DMS153 (cell line): ENCODE measurements at places on chromosomes 7 and 10.
A peak's percentile ranks its signal among the peaks of the same experiment; 100 is the strongest.

DNA sequence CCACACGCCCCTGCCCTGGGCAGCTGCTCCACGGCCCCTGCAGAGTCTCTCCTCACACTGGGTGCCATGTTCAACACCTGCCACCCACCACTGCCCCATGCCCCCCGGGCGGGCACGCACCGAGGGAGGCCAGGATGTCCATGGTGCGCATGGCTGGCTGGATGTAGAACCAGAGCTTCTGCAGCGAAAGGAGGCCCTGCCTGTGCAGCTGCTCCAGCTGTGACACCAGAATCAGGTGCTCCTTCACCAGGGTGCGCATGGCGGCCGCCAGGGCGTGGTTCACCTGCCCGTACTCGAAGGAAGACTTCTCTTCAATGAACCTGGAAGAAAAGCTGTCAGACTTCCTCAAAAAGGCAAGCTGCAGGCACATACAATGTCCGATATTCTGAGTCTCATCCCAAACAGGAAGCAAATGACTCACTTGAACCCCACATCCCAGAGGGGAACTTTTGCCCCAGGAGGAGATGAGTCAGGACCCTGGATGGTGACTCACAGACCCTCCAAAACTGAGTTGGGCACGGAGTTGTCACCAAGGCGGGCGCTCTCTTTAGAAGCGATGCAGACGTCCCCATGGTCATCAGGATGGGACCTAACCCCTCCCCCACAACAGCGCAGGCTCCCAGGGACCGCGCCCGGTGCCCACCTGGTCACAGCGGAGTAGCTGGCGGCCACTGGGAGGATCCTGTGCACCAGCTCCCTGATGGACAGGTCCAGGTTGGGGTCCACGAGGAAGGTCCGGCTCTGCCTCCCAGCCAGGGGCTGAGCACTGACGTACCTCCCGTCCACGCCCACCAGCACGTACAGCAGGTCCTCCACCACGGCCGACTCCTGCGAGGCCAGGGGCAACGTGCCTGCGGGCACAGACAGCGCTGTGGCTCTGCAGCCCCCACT is 15.5 kb downstream of the TUBGCP2 start:
- DNase-seq = no peak

GRCh38 chr7:2775376-2775775 is 68.7 kb downstream of the GNA12 start:
- DNase-seq = no peak

DNA sequence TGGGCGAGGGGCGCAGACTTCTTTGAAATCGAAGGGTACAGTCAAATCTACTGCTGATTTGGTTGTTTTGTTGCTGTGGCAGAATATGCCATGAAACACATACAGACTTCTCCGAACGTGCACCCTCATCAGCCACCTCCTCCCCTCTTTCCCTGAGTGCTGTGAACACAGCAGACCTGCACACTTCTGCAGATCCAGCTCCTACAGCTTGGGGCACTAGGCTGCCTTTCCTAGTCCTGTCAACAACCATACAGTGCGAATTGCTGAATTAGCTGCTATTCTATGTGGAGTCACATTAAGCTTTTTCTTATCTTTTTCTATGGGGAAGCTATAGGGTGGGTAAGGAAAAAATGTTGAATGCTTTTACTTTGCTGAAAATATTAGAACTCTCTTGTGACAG is 57.5 kb downstream of the COL17A1 start:
- DNase-seq = no peak

DNA sequence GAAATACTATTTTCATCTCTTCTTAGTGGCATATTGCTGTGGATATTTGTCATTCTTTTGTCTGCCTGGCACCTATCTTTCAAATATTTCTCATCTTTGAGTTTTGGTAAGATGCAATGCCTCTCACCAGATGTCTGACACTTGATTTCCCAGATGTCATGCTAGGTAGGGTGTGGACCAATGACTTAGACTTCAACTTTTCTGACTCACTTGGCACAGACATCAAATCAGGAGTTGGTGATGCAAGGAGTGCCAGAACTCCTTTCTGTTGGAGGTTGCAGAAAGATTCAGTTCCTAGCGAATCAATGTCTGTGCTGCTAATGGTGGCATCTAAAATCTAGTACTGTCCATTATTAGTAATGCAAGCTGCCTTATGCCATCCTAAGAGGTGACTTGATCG is 216.9 kb upstream of the FERD3L start:
- DNase-seq = no peak

GRCh38 chr7:110987127-110987693 is 103.7 kb upstream of the LRRN3 start:
- no peak for DNase-seq

- DNase-seq = no peak
Measured at GRCh38 chr10:62243647-62243997, 25.0 kb downstream of the RTKN2 start.

GRCh38 chr10:4733150-4733842 is 92.7 kb upstream of the AKR1E2 start:
- DNase-seq = no peak

GRCh38 chr7:91847231-91847630 is 33.3 kb downstream of the MTERF1 start:
- DNase-seq = no peak

DNA sequence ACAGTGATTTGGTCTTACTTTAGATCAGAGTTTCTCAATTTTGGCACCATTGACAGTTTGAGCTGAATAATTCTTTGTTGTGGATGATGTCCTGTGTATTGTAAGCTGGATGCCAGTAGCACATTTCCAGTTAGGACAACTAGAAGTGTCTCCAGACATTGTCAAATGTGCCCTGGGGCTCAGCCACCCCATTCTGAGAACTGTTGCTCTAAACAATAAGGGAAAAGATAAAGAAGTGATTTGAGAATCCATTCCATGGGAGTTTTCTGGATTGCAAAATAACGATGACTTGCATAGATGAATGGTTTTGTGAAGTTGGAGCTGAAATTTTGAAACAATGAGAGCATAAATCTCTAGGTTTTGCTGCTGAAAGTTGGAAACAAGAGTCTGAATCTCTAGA is 44.6 kb downstream of the NUP205 start:
- no peak for DNase-seq

GRCh38 chr10:123804716-123805115 is 86.9 kb downstream of the CPXM2 start:
- DNase-seq = no peak

DNA sequence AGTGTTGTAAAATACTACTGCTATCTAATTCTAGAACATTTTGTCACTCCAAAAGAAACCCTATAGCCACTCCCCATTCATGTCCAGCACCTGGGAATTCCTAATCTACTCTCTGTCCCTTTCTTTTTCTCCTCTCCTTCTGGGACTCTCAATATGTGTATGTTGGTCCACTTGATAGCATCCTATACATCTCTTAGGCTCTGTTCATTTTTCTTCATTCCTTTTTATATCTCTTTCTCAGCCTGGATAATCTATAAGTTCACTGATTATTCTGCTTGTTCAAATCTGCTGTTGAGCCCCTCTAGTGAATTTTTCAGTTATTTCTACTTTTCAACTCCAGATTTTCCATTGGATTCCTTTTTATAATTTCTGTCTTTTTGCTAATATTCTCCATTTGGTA is 108.6 kb downstream of the CCDC3 start:
- DNase-seq = no peak

DNA sequence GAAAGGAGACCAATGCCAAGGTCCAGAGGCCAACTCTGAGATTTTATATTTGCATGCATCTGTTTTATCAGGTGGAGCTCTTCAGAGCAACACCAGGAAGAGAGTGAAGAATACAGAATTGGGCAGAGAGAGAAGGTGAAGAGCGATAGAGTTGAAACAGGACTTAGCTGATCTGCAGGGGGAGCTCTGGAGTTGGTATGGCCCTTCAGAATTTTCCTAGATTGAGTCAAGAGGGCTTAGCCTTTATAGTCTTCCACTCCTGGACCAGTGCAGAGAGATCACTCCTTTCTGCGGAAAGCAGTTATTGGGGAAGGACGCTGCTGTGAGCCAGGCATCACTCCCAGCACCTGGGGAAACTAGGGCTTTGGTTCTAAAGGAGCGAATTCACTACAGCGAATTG is 105.0 kb upstream of the DGKB start:
- DNase-seq = no peak

- DNase-seq = peak; percentile 9
Measured at GRCh38 chr7:112505495-112505894, 24.7 kb downstream of the LSMEM1 start.

DNA sequence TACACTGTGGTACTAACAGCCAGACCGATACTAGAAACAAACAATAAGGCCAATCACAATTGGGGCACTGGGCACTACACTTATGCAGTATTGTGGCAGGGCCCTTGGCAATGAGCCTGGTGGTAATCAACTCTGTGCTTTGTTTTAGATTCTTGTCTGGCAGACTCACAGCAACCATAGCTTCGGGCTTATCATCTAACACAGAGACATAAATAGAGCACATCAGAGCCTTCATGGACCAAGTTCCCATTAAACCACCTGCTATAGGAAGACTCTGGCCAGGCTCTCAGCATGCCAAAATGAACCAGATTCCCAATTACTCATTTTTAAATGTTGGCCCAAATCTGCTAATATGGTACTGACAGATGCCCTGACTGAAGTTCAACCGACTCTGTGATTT is 218.6 kb downstream of the DGKI start:
- no peak for DNase-seq

DNA sequence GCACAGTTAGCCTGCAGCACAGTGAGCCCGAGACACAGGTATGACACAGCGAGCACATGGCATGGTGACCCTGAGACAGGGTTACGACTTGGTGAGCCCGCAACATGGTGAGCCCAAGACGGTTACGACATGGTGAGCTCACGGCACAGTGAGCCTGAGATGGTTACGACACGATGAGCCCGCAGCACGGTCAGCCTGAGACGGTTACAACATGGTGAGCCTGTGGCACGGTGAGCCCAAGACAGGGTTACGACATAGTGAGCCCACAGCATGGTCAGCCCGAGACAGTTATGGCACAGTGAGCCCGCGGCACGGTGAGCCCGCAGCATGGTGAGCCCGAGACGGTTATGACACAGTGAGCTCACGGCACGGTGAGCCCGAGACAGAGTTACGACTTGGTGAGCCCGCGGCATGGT is 156.1 kb downstream of the MAD1L1 start:
- DNase-seq = no peak

GRCh38 chr7:132061937-132062336 is 505.5 kb upstream of the PODXL start:
- no peak for DNase-seq

DNA sequence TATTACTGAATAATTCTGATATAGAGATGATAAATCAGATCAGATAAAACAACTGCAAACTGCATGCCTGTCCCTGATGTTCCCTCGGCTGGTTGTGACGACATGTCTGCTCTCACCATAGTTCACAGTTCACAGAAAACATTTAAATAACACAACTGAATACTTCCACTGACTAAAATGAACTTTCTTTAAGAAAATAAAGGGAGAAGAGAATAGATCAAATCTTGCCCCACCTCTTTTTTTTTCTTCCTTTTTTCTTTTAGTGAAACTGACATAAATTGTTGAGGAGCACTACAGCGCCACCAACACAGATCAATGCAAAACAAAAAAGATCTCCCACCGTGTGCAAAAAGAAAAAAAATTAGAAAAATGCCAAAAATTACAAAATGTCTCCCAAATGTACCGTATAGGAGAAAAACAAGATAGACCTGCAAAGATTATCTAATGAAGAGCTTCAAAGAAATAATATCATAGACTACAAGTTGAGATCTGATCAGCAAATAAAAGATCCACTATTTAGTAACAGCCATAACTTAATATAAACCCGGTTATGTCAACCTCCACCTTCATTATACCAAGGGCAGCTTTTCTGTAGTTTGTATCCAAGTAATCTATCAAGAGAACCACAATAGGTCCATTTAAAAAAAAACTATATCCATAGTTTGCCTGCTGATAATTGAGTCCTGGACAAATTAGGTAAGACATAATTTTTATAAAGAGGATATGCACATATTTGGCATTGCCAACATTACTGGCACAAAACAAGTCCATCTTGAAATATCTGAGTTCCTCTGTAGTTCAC is 30.7 kb upstream of the EPC1 start:
- DNase-seq = no peak

DNA sequence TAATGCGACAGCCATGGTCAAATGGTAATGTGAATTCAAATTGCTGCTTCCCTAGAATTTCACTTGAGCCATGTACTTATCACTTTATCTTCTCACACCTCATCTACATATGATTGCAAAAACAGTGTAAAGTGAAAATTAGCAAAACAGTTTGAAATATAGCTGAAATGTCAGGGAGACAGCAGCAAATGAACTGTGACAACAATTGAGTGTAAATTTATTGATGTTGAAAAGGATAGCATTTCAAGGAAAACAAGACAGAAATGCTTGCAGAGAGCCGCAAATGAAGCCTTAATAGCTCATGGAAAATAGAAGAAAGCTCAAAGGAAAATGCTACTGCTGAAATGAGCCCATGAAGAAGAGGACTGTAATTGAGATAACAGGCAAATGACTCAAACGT is 516.2 kb upstream of the POT1 start:
- no peak for DNase-seq

DNA sequence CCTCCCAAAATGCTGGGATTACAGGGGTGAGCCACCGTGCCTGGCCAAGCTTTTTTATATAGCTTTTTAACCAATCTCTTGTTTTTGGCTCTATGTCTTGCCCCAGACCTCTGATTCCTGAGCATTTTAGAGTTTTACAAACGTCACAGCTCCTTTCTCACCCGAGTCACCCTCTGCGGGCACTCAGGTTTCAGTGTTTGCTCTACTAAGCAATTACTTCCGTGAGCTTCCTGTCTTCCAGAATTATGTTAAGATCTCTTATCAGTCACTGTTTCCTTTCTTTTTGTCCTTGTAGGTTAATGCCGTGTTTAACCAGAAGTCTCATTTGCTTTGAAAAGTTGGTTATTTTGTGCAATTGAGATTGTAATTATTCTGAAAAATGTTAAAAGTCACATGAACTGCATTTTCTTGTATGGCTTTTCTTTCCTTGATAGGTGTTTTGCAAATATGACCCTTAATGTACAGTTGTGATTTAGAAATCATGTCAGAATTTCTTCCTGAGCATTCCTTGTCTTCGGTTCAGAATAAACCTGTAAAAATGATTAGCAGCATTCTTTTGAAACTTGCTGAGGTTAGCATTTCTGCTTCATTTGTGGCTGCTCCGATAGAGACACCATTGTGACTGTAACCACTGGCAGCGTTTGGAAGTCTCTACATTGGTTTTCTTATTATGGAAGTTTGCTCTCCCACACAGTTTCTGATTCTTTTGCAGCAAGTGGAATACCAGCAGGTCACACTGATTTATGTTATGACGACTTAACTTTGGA is 4.5 kb upstream of the HKDC1 start:
- no peak for DNase-seq

- DNase-seq = no peak
Measured at GRCh38 chr10:81036257-81036656, 498.6 kb downstream of the SH2D4B start.

DNA sequence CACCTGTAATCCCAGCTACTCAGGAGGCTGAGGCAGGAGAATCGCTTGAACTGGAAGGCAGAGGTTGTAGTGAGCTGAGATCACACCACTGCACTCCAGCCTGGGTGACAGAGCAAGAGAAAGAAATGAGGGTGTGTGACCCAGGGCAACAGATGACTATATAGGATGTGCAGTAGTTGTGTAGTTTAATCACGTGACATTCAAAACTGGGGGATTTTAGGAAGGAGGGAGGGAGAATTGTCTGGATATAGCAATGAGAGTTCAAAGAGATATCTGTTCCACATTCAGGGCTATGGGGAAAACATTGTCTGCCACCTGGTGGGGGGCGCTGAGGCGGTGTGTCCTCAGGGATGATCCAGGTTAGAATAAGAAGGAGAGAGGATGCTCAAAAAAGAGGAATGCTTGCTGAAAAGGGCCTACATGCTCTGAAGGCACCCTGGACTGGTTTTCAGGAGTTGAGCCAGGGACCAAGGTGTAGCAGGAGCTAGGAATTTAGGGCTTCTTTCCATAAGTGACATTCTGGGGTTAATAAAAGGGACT is 7.8 kb upstream of the ZYX start:
- no peak for DNase-seq

- no peak for DNase-seq
Measured at GRCh38 chr10:12872577-12872976, 128.9 kb downstream of the CCDC3 start.
